EL (cell line): ENCODE measurements at places on chromosomes 1 and 21.
A peak's percentile ranks its signal among the peaks of the same experiment; 100 is the strongest.

- no peak for DNase-seq
These were observed 42.0 kb upstream of the CLSTN1 start for GRCh38 chr1:9865724-9866123.

DNA sequence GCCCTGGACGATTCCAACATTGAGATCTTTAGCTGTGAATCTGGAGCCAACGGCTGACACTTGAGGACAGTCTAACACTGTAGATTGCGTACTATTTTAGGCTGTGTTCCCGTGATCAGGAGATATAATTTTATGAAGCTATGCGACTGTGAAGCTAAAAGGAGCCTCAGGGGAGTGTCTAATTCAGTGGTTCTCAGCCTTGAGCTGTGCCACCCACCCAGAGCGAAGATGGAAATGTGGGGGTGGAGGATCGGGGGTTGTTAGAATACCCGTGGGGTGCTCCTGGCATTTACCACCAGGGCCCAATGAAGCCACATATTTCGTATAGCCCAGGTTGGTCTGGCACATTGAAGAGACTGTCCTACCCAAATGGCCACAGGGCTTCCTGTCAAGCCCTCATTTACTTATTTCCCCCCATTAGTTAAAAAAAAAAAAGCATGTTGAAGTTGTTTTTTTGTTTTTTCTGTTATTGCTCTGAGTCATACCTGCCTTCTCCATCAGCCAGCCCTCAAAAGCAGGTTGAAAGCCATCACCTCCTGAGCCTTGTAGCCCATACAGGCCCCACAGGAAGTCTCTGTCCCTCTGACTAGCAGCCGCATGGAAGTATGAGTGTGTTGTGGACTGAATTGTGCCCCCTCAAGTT lies 141.7 kb downstream of the GALNT2 start:
- DNase-seq, result no peak

DNA sequence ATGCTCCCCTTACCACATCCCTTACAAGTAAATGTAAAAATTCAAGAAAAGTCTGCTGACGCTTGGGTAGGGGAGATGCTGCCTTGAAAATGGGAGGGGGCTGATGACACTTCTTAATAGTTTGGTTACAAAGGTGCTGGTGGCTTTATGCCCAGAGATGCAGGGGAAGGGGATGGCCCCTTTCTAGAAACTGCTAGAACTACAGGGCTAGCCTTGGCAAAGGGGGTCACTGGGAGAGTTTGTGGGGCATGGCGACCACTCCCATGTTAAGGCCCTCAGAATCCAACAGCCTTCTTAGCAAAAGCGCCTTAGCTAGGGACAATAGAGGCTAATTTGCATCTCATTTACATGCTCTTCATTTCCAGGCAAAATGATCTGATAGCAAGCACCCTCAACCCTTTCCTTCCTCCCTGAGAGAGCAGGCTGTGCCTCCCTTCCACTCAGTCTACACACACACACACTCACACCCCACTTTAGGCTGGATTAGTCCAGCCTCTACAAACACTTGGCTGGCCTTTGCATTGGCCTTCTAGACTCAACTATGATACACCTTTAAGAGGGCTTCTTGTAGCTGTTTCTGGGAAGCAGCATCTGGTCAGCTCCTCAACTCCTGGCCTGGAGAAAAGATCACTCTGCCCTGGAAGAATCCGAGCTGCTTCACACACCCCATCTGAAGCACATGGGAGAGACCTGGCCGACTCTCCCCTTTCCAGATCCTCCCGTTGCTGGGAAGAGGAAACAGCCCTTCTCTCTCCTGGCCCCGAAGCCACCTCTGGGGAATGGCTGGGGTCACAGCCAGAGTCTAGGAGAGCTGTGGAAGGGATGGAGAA lies 1.7 kb downstream of the SEMA6C start:
- no peak for DNase-seq

DNA sequence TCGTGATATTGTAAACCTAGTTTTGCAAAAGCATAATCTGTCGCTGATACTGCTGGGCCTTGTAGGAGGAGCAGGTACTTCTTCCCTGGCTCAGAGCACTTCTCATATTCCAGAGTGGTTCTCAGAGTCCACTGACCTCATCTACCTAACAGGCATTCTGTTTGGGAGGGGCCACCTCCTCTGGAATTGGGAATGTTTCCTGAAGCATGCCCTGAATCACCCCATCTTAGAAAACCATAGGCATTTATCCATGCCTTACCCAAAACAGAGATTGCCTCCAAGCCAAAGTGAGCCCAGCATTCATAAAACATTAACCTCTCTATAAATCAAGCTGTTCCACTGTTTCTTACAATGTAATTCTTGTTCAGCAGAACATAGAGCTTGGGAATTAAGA lies 35.1 kb downstream of the SLC44A3 start:
- DNase-seq, result no peak

DNA sequence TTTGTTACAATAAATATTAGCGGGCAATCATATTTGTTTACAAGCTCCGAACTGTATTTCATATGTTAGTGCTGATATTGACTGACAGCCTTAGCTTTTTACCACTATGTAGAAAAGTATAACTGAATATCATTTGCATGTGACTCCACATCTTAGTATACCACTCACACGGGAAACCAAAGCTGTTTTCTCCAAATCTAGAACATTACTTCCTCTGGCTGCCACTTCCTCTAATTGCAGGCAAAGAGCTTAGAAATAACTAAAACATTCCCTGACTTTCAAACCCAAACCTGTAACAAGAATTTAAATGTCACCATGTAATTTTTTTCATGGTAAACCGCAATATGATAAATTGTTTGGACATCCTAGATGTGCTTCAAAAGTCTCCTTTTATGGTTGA lies 174.7 kb downstream of the LBR start:
- no peak for DNase-seq

- DNase-seq, result peak; percentile 64
These were observed 16.1 kb downstream of the TNFRSF8 start for GRCh38 chr1:12078938-12079861.

GRCh38 chr1:23420778-23421177 lies 3.8 kb downstream of the TCEA3 start:
- DNase-seq, result no peak

- DNase-seq, result no peak
These were observed 104.9 kb downstream of the RUNX1 start for GRCh38 chr21:34944015-34944755.

DNA sequence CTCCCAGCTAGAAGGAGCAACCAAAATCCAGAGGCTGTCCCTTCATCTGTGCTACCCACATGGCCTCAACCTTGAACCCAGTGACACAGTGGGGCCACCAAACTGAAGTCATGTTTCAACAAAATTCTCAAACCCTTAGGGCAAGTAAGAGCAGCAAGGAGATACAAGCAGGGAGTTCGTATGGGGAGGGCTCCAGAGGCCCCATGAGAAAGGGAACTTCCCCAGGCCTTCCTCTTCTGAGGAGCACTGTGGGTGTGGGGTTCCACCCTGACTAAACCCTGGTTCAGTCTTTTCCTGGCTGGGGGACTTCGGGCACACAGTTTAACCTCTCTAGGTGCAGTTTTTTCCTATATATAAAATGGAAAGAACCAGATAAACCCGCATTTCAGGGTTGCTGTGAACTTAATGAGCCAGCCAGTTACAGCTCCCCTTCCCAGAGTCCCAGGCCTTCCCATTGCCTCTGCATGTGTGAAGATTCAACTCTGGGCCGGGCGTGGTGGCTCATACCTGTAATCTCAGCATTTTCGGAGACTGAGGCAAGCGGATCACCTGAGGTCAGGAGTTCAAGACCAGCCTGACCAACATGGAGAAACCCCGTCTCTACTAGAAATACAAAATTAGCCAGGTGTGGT lies 8.0 kb upstream of the THEMIS2 start:
- no peak for DNase-seq

DNA sequence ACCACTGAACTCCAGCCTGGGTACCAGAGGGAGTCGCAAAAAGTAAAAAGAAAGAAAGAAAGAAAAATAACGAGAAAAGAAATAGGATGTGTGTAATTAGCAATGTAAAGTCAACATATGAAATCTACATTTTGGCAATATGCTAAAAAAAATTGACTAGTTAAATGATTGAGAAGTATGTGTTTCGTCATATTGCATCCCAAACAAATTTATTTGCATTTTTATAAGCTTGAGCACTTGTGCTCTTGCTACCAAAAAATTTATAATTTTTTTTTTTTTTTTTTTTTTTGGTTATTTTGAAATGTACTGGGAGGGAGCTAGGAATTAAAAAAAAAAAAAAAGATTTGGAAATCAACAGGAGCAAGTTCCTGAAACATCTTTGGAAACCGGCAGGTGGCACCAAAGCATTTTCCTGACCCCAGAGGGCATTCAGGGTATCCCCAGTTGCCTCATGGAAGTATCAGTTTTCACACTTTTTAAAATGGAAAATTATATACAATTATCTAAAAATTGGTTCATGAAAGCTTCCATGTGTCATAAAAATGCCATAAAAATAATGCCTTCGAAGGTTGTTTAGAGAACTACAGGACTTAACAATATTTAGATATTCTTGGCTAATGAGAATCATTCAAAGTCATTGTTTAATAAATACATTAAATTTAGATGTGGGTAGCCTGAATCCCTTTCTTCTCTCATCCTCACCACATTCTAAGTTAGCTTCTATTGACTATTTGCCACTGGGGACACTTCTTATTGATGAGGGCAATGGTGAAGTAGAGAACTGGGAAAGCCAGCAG lies 4.8 kb upstream of the HEATR1 start:
- peak; percentile 68 for DNase-seq

DNA sequence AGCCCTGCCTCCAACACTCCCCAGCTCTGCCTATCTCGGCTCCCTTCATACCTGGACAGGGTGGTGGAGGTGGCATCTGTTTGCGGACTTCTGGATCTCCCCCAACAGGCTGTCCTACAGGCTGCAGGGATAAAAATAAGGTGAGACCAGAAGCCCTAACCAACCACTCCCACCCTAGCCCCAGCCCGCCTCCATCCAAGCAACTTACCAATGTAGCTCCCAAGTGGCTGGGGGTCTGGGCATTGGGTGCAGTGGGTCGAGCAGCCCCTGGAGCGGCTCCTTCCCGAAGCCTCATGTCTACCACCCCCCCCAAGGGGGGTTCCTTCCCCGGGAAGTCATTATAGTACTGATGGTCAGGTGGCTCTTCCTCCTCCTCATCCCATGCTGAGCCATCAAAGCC lies 4.4 kb downstream of the SHC1 start:
- no peak for DNase-seq

- no peak for DNase-seq
These were observed 211.1 kb downstream of the MRPL39 start for GRCh38 chr21:25396135-25396711.

- DNase-seq, result no peak
These were observed 120.6 kb downstream of the NAV1 start for GRCh38 chr1:201659572-201659971.

GRCh38 chr1:96989302-96989701 lies 267.7 kb downstream of the PTBP2 start:
- no peak for DNase-seq

- no peak for DNase-seq
These were observed 92.8 kb upstream of the IFFO2 start for GRCh38 chr1:19049128-19049768.

DNA sequence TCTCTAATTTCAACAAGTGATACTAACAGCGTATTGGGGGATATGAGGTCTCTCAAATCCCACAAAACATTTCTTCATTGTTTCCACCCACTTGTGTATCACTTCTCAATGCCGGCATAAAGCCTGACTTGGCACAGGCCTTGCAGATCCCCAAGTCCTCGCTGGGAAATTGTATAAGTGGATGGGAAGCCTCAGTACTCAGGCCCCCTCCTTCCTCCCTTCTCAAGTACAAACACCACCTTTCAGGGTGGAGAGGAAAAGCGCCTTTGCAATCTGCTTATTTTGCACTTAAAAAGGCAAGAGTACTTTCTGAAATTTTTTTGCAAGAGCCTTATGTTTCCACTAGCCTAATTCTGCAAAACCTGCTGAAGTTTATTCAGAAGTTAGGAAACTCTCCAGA lies 25.8 kb upstream of the KLHDC8A start:
- DNase-seq, result no peak

DNA sequence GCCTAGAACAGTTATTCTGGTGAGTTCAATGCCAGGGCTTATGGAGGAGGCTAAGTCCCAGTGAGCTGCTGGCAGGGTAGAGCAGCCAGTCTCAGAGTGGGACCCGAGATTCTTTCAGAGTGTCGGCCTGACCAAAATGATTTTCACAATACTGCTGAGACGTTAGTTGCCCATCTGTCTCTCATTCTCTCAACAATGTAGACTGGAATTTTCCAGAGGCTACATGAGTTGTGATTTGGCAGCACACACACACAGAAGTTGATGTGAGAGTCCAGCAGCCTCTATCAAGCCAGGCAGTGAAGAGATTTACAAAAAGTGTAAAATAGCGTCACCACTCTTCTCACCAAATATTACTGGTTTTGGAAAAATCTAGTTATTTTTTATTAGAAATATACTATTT lies 21.7 kb downstream of the CACNA1S start:
- no peak for DNase-seq

- no peak for DNase-seq
These were observed 51.9 kb downstream of the LDLRAD2 start for GRCh38 chr1:21863981-21864380.

DNA sequence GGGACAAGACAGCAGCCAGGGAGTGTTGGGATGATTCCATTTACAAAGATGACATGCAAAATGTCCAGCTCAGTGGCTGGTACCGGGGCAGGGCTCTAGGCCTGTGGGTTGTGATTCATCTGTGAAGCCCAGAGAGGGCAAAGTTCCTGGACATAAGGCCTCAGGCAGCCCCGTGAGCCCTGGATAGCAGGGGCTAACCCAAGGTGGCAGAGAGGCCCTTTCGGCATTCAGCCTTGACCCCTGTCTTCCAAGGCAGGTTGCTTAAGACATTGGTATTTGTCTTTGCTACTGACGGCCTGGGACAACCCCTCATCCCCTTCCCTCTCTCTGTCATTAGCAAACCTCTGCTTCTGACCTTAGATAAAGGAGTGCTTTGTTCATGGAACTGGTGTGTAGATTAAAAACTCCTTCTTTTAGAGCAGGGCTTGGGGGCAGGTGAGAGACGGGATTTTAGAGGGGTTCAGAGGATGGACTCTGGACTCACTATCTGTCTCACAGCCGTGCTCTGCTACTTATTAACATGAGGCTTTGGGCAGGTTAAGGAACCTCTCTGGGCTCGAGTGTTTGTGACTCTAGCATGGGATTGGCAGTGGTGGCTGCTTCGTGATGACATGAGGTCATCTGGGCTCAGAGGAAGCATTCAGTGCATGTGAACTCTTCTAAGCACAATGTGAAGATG lies 36.3 kb downstream of the TMEM51 start:
- peak; percentile 57 for DNase-seq

DNA sequence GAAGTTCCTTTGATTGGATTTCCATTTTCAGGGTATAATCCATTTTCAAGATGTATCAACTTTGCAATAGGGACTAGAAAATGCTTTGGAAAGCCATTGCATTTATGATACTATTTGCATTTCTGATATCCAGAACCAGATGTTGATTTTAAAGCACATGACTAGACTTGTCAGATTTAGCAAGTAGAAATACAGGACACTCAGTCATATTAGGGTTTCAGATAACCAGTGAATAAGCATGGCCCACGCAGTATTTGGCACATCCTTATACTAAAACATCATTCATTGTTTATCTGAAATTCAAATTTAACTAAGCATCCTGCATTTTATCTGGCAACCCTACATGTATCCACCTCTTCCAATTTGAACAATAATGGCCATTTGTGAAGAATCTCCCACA lies 113.3 kb upstream of the DPT start:
- DNase-seq, result no peak

GRCh38 chr21:44344541-44345183 lies 5.5 kb upstream of the CFAP410 start:
- DNase-seq, result no peak
